Spleen (tissue), 13 donors: ENCODE measurements at places on chromosomes 3 and 15. TPM values are rescaled to one million over a fixed set of nuclear protein-coding genes. Genes with fewer than 3 reads are reported as not detected.
A peak's percentile ranks its signal among the peaks of the same experiment; 100 is the strongest.

- DNase-seq = no peak
These were observed 82.5 kb downstream of the USP13 start for GRCh38 chr3:179735321-179735720.

GRCh38 chr3:185896636-185897035, 41.2 kb downstream of the TRA2B start:
- DNase-seq = no peak

DNA sequence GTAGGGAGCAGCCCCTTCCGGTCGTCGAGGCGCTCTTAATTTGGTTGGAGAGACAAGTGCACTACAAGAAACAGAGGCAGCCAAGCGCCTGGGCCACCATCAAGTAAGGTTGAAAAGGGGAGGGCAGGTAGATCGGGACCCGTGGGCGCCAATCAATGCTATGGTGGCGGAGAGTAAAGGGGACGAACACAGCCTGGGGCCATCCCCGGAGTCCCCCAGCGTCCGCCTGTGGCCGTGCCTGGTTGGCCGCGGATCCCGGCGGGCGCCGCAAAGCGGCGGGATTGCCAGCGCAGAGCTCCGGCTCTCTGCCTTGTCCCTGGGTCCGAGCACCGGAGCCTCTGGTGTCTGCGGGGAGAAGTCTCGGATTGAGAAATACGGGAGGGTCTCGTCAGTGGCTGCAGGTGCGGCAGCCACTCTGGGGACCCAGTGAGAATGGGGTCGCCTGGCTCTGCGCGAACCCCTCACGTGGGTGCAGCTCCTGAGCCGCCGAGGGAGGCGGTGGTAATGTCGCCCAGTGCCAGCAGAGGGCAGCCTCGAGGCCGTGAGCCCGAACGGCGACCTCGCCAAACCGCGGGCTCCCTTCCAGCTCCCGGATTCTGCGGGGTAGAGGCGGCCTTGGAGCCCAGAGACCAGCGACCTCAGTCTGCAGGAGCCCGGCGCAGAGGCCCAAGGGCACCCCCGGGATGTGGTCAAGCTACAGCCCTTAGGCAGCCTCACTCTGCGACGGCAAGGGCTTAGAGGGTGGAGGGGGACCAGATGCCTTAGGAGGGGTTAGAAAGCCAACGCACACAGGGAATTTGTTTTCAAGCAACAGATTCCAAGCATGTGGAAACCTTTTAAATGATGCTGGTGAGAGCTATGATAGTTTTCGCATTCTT, 10.8 kb downstream of the FOXL2 start:
- DNase-seq = peak; percentile 93

- DNase-seq = no peak
These were observed 58.1 kb upstream of the MCF2L2 start for GRCh38 chr3:183486472-183486871.

DNA sequence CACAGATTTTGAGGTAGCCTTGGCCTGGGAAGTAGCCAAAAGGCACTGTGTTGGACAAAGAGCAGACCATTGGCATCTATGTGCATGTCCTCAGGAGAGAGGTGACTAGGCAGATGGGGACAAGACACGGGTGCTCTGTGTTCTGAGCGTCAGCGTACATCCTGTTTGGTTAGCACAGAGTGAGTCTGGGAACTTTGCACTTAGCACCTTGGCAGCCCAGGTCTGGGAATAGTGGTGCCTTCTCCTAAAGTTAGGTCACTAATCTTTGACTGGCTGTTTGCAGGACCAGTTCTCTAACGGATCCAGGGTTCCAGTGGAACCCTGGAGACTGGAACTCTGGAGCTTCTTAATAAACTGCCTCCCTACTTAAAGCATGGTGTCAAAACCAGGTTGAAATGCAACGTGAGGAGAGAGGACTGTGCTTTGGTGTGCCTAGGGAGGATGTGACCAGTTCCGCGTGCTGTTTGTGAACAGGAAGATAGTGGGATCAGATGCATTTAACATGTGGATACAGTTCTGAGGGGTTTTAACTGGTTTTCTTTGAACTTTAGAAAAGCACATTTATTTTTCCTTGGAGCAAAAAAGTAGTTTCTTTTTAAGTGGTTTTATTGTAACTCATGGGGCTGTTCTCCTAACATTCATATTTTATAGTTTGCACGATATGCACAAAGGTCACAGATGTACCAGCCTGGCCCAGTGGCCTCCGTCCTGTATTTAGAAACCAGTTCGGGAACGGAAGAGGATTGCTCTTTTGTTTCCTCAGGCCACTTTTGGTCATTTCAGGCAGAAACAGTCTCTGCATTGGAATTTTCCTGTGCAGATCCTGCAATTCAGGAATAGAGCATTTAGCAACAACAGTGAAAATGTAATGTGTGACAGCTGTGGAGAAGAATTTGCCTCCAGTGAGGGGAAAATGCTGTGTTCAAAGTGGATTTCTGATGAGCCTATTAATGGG, 48.8 kb downstream of the ABHD2 start:
- DNase-seq = peak; percentile 80

GRCh38 chr3:108022256-108023150, 68.3 kb downstream of the CD47 start:
- no peak for DNase-seq

- no peak for DNase-seq
These were observed 70.7 kb upstream of the ACAD9 start for GRCh38 chr3:128808672-128809071.

DNA sequence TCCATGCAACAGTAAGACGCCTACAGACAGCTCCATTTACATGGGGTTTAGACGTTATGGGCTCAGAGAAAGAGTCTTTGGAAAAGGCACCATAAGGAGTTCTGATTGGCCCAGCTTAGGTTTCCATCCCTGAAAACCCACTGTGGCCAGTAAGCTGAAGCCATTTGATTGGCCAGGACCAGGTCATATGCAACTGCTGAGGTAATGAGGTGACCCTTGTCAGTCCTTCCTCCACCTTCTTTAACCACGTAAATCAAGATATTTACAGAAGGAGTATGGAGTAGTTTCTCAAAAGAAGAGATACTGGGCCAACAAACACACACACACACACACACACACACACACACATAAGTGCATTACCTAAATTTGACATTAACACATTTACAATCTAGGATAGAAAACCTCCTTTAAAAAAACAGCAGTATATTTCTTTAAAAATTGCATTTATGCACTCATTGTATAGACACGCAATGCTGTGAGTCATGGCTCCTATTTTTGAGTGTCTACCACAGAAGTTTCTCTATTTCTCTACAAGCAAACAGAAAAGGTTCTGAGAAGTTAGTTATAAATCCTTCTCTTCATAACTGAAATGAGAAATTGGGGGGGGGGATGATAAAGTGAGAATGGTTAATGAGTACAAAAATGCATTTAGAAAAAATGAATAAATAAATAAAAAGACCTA, 16.3 kb upstream of the MB21D2 start:
- no peak for DNase-seq

DNA sequence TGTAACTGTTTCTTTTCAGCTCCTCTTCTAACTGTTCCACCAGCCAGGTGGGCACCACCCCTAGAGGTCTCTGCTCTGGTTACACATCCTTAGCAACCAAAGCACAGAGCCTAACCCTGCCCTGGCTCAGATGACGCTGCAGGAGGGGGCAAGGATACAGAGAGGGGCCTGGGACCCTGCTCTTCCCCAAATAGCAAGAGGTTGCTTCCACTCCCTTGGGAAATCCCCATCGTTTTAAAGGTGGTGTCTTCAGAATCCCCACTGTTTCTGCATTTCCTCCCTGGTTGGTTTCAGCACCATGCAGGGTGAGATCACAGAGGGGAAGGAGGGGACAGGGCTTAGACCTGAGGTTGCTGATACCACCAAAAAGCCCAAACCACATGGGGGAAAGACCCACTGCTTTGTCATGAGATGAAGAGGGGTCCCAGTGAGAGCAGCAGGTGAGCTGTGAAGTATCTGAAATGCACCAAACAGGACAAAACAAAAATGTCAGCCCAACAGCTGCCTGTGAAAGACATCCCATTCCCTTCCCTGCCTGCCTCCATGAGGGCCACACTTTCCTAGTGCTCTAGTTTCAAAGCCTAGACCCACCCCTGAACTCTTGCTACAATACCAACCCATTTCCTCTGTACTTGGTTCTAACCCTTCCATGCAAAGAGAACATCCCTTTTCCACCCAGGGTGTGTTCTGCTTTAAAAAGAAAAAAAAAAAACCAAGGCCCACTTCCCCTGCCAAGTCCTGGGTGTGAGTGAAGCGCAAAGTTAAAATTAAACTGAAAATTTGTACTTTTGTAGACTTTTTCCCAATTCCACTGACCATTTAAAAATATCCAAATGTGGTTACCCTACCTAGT, 29.0 kb downstream of the ANP32A start:
- DNase-seq = no peak

DNA sequence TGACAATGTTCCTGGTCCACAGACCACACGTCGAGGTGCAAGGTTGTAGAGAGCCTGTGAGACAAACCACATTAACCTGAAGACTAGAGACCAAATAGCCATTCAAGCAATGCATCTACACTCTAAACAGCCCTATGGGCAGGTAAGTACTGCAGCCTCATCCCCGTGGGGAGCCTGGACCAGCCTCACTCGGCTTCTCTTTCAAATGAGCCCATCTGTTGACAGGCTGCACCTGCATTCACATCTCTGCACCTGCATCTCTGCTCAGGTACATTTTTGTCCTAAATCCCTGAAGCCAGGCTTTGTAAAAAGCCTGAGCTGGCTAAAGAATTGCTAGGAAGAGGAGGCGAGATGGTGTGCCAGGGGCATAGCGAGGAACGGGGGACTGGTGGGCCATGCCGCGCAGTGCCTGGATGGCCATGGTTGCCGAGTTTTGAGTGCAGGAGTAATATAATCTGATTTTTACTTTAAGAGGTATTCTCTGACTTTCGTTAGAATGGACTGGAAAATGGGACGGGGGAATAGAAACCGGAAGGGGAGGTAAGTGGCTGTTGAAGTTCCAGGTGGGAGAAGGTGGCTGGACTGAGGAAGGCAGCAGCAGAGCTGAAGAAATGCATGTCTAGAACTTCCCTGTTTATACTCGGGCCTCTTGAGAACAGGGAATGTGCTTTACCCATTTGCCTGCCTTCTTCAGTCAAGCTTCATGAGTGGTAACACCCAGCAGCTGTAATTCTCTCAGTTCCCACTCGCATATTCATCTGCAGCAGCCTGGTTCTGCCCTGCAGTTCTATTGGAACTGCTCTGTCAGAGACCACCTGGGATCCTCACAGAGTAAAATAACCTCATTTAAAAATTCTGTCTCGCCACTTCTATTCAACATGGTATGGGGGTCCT, 226.4 kb downstream of the OPA1 start:
- DNase-seq = no peak

DNA sequence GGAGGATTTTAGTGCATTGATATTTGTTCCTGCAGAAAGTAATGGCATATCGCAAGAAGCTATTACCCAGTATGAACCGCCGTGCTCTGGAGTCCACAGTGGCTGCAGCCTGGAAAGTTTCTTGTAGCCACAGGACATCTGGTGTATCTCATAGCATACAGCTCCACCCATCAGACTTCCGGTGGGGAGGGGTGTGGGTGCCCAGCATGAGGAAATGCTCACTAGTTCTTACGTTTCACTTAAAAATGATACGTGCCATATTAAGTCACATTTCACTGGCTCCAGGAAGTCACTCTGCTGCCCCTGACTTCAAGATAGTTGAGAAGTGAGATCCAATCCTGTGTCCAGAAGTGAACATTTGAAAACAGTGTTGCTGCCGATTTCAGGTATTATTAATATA, 990.4 kb downstream of the GBE1 start:
- DNase-seq = no peak

DNA sequence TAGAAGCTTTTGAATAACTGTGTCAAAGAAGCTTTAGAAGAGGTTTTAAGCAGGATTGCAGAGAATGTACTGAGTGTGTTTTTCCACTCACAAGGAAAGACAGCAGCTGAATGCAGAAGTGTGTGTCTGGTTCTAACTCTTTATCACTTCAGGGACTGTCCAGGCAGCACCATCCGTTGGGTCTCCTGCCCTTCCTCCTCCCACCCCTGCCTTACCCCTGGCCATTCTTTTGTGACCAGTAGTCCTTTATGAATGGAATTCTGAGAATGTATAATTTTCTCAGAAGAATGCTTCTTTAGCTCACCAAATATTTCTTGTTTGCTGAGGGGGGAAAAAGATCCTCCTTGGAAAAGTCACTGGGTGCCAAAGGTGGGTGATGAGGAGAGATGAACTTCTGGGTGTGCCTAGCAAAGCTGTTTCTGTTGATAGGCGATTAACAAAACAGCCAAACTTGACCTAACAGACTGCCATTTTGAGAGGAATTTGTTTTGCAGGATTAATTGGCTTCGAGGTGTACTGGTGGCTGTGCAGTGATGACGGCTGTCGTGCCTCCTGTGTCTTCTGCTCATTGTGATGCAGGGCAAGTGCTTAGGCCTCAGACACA, 70.9 kb downstream of the IGF1R start:
- DNase-seq = no peak

DNA sequence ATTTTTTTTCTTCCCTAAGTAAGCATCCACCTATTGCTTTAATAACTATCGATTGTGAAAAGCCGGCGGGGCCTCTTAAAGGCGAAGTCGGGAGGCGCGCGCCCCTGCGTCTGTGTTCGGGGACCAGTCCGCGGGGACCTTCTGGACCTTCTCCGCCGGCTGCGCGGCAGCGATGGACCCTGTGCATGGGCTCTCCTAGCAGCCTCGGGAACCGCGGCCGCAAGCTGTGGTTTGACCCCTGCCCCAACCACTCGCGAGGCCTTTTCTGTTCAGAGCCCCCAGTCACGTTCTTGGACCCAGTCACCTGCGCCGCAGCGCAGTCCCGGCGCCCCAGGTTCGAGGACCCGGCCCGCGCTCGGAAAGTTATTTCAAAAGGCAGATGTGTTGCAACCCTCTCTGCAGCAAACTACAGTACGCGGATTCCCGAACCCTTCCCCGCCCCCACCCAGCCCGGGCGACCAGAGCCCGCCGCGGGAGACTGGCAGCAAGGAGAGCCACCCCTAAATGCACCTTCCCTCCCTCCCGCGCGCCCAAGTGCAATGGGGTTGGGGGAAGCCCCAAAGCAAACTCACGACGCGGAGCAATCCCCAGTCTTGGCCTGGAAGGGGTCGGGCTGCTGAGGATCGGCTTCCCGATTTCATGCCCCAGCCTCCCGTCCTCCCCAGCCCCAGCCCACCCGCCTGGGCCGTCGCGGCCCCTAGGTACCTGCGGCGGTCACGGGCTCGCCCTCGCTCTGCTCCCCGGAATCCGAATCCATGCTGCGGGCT, 684 bp downstream of the TNFAIP8L3 start:
- DNase-seq = peak; percentile 75

- DNase-seq = no peak
These were observed 1.3 kb downstream of the MAGI1 start for GRCh38 chr3:66037330-66037985.

DNA sequence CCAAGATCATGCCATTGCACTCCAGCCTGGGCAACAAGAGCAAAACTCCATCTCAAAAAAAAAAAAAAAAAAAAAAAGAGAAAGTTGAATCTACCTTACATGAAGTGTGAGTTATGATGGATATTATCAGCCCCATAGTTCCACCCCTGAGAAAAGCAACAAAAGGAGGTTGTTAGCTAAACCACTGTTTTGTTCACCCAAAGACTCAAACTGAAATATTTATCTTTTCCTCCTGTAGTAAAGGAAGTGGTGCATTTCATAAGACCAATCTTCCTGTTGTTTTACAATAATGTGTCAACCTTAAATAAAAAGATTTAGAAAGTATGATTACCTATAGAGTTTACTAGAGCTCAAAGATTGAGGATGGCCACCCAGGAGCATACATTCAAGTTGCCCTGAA, 18.7 kb upstream of the TRMT10C start:
- no peak for DNase-seq

The ITGB5 gene
- total RNA-seq = 126 TPM

The NRROS gene
- 25.7 TPM for total RNA-seq

The RLBP1 gene
- not detected for total RNA-seq

The BSN gene
- total RNA-seq = 0.79 TPM

The ARNT2 gene
- 12.3 TPM for total RNA-seq

The IFT122 gene
- 30.4 TPM for total RNA-seq

The PFKFB4 gene
- total RNA-seq = 22.8 TPM

The ATP10A gene
- 7.1 TPM for total RNA-seq

The HRH1 gene
- 1.7 TPM for total RNA-seq

The PDIA3 gene
- total RNA-seq = 277 TPM

The TRPM1 gene
- total RNA-seq = not detected
